Sciatic nerve (tissue), 2 donors: ENCODE measurements at places on chromosomes 5 and 9. TPM values are rescaled to one million over a fixed set of nuclear protein-coding genes. Genes with fewer than 3 reads are reported as not detected.

DNA sequence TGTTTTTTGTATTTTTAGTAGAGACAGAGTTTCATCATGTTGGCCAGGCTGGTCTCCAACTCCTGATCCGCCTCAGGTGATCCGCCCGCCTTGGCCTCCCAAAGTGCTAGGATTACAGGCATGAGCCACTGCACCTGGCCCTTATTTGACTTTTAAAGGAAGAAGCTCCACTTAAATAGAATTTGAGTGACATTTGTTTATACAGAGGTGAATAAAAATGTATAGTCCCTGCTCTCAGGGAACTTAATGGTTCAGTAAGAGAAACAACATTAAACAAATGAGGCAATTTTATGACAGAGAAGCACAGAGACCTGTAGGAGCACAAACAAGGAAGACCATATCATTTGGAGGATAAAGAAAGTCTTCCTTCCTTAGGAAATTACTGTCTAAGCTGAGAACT is 65.7 kb downstream of the C9orf152 start:
- no peak for DNase-seq

DNA sequence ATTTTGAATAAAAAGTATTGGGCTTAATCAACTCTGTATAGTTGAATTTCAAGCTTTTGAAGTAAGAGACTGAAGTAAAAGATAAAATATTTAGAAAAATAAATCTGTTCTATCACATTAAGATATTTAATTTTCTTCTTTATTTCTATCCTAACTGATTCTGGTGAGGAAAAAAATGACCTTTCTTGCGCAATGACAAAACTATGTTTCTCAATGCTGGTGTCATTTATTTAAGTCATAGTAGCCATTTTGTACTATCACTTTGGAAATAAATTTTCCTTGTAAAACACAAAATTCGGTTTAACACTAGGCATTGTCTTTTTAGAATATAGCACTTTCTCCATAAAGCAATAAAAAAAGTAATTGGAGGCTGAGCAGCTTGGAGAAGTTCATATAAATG is 728.0 kb downstream of the CDH9 start:
- DNase-seq, result no peak

- no peak for DNase-seq
These were observed 43.4 kb upstream of the RGS7BP start for GRCh38 chr5:64462391-64462790.

- DNase-seq, result no peak
These were observed 1034.4 kb downstream of the CDH9 start for GRCh38 chr5:26003966-26004365.

Gene CDH10
- total RNA-seq, result 0.13 TPM
